ENCODE measurements at places on chromosomes 7 and 10.

DNA sequence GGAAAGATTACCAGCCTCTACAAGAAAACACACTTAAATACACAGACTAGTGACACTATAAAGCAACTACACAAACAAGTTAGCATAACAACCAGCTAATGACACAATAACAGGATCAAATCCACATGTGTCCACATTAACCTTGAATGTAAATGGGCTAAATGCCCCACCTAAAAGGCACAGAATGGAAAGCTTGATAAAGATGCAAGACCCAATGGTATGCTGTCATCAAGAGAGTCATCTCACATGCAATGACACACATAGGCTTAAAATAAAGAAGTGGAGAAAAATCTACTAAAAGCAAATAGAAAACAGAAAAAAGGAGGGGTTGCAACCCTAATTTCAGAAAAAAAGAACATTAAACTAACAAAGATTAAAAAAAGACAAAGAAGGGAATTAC is 14.0 kb upstream of the GIMAP4 start:
- DNase-seq: no peak

- no peak for DNase-seq
Observed at GRCh38 chr7:52781250-52781649, 254.2 kb upstream of the POM121L12 start.

DNA sequence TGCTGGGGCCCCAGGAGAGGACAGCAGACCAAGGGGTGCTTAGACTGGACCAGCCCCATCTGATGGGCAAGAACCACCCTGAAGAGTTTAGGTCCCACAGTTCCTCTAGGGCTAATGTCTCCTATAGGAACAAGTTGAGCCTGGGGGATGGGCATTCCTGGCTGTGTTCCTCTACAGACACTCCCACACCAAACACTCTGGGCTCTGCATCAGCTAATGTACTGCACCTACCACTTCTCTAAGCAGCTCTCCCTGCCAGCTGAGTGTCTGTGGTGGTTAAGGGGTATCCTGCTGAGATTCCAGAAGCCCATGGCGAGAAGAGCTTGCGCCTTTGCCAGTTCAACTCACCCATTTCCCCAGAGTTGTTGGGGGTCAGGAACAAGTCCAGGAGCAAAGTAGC is 284.1 kb upstream of the CSTF2T start:
- no peak for DNase-seq

GRCh38 chr10:87716348-87716670 is 56.6 kb downstream of the PAPSS2 start:
- DNase-seq: no peak

DNA sequence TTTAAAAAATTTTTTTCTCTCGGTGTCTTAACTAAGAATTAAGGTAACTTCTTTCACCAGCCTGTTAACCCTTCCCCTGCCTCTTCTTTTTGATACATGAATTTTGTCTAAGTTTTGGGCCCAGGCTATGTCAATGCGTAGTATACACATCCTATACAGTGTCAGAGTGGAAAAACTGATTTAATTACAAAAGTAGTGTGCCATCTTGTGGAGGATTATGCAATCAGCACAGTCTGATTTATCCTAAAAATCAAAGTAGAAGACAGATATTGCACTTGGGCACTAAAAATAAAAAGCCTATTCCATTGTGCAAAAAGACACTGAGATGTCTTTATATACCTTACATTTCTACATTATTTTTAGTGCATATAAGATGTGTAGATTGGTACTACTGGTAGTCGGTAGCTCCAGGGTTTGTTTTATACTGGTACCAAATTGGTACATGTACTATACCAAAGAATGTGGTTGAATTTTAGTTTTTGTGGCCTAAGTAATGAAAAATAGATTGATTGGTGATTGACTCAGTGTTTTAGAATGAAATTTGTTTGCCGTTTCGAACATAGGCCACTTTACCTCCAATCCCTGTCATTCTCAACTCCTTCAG is 96.6 kb downstream of the MKLN1 start:
- DNase-seq: no peak

- DNase-seq: no peak
Observed at GRCh38 chr7:156497776-156498509, 142.6 kb upstream of the RNF32 start.

- DNase-seq: no peak
Observed at GRCh38 chr7:79681454-79681853, 228.0 kb upstream of the MAGI2 start.

DNA sequence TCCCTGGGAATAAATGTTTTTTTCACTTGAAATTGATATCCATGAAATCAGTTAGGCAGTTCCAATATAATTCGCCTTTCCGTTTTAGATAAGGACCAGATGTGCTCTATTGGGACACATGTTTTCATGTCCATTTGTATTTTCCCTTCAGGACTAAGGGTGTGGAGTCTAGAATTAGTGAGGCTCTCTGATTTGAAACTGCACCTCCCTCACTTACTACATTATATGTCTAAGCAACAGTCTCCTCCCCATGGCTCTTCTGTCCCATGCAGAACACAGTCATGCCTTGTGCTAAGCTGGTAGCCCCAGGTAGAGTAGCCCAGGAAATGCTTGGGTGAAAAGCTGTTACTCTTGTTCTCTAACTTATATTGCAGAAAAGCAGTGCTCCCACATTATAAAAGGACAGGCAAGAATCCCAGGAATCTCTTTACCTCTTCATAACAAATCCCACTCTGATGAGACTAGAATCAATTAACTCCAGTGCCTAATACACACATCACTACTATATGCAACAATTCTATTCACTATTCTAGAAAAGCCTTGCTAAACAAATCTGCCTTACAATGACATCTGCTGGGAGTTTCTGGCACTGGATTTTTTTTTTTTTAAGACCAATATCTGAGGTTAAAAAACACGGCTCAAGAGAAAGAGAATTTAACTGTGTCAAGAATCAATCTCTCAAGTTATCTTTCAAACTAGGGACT is 293.9 kb downstream of the SNX13 start:
- DNase-seq: no peak

- DNase-seq: no peak
Observed at GRCh38 chr7:30062587-30062986, 34.4 kb downstream of the PLEKHA8 start.

Data from activated CD8-positive, alpha-beta memory T cell treated with anti-CD3 and anti-CD28 coated beads for 48 hours (primary cell).